ENCODE measurements at places on chromosomes 5 and 9.

DNA sequence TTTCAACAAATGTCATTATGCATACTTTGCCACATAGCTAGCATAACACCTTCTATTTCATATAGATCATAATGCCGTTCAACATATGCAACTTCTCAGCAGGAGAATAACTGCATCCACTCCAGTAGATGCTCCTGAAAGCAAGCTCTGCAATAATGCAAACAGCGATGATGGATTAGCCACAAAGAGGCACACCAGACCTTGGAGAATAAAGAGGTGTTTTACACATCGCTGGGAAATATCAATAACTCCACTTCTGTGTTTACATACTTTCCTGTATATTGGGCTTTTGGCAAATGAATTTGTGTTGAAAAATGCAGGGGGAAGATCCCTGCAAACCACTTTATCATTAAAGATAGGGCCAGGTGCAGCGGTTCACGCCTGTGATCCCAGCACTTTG lies 271.5 kb upstream of the PANK3 start:
- no peak for DNase-seq

DNA sequence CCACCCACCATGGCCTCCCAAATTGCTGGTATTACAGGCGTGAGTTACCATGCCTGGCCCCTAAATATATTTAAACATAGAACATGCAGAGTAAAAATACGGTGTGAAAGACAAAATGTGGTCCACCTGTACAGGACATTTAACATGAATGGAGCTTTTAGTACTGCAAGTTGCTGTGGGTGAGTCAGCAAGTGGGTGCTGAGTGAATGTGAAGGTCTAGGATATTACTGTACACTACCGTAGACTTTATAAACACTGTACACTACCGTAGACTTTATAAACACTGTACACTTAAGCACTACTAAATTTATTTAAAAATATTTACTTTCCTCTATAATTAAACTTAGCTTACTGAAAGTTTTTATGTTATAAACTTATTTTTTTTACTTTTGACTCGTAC lies 317.8 kb downstream of the PRDM9 start:
- DNase-seq, result no peak

GRCh38 chr5:55402199-55402598 lies 94.4 kb downstream of the MTREX start:
- no peak for DNase-seq

GRCh38 chr5:81786991-81787390 lies 36.1 kb upstream of the SSBP2 start:
- no peak for DNase-seq

- DNase-seq, result no peak
Measured at GRCh38 chr5:156021866-156022265, 305.1 kb upstream of the SGCD start.

DNA sequence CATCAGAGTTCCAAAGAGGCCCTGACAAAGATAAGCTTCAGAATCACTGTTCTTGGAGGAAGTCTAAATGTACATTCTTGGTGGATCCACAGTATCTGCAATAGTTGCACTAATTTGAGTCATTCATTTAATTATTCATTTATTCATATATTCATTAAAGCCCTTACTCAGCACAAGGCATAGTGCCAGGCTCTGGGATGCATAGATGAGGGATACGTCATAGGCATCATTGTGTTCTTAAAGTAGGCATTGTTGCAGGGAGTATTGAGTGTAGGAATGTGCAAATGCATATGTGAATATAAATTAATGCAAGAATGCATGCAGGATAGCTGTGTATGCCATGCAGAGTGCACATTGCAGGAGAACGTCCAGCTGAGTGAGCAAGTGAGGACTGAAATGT lies 100.7 kb downstream of the DRD1 start:
- DNase-seq, result no peak

- DNase-seq, result no peak
Measured at GRCh38 chr5:74405593-74405992, 234.9 kb downstream of the ENC1 start.

- no peak for DNase-seq
Measured at GRCh38 chr5:133232011-133232410, 180.2 kb downstream of the HSPA4 start.

DNA sequence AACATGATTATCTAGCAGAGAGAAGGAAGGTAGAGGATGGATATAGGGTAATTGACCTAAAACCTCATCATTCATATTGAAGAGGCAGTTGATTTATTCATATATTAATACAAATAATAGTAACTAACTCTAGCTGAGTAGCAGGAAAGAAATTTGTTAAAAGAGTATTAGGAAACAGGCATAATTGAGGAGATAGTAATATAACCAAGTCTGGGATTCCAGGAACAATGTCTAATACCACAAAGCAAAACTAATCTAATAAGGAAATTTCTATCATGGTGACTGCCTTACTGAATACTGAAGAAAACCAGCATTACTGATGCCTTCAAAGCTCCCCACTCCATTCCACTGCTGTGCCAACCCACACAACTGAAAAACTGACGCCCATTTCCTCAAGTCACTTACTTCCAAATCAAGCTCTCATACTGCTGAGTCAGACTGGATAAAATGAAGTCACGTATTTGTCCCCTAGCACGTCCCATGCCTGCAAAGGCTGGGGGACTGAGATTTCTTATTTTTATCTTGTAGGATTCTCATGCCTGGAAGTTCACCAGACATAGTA lies 153.9 kb downstream of the SMC2 start:
- no peak for DNase-seq

DNA sequence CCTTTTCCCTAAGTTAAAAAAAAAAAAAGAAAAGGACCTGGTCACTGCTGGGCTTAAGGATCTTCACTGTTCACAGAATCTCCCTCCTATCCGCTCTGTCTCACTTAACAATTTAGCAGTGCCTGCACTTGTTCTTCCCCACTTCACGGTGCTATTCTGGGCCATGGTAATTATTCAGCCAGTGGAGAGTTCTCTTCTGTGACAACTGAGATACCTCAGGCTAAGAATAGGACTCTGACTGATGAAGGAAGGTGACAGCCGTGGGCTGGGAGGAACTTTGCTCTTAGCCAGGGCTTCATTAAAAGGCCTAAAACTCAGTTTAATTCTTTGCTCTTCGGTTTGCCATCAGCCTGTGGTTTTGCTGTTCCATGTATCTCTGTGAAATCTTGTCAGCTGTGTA lies 51.9 kb upstream of the ENTREP1 start:
- DNase-seq, result no peak

- DNase-seq, result no peak
Measured at GRCh38 chr5:39106322-39106721, 32.1 kb upstream of the RICTOR start.

DNA sequence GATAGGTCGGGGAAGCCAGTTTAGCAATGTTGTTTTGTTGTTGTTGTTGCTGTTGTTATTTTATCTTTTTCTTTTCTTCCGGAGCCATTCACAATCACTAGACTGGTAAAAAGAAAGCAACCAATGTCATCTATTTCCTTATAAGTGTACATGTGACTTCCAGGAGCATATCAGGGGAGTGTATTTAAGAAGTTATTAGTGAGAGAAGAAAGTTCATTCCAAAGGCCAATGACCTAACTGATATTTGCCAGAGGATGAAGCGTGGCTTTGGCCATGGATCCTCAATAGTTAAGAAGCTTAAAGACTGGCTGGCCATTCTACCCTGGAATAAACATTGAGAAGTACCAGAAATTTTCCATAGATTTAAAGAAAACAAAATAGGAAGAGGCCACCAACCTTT lies 341.4 kb upstream of the RFX3 start:
- no peak for DNase-seq

DNA sequence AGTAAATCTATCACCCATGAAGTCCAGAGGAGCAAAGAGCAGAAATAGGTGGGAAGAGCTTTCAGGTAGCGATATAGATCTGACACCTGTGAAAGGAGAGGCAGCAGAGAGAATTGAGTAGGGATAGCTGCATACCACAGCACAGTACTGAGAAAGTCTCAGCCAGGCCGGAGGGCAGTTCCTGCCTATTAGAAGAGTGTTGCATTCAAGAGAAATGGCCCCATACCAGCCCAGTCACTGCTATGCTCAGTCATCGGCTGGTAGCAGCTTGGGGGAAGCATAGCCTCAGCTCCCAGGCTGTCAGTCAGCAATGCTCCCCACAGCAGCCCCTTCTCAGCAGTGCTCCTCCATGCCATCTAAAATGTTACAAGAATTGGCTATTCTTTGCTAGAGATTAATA lies 285.1 kb upstream of the CDH6 start:
- DNase-seq, result no peak

GRCh38 chr5:116740771-116741170 lies 166.1 kb upstream of the SEMA6A start:
- no peak for DNase-seq

GRCh38 chr5:128304088-128304487 lies 220.5 kb downstream of the SLC12A2 start:
- no peak for DNase-seq

GRCh38 chr5:71703941-71704340 lies 15.1 kb upstream of the CARTPT start:
- no peak for DNase-seq

- DNase-seq, result no peak
Measured at GRCh38 chr5:30498972-30499371, 694.5 kb upstream of the CDH6 start.

GRCh38 chr5:93150311-93151012 lies 430.6 kb downstream of the NR2F1-AS1 start:
- DNase-seq, result no peak

GRCh38 chr5:171595801-171596231 lies 176.4 kb downstream of the FGF18 start:
- peak; percentile 16 for DNase-seq

GRCh38 chr5:171226096-171226754 lies 82.8 kb upstream of the TLX3 start:
- no peak for DNase-seq

DNA sequence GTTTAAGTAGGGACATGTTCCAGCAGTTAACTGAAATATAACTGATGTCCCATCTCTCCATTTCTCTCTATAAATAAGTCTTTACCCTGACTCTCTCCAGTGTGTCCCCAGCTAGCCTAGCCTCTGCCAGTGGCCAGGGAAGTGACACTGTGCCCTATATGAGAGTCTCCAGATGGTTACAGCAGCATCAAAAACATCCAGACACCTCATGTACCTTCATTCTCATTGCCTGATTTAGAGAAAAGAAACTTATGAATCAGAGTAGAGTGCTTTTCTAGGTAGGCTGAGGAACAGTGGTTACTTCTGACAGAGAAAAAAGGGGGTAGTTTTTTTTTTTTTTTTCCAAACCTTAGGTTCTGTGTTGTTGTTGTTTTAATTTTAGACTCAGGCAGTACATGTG lies 148.5 kb downstream of the GNAQ start:
- no peak for DNase-seq

DNA sequence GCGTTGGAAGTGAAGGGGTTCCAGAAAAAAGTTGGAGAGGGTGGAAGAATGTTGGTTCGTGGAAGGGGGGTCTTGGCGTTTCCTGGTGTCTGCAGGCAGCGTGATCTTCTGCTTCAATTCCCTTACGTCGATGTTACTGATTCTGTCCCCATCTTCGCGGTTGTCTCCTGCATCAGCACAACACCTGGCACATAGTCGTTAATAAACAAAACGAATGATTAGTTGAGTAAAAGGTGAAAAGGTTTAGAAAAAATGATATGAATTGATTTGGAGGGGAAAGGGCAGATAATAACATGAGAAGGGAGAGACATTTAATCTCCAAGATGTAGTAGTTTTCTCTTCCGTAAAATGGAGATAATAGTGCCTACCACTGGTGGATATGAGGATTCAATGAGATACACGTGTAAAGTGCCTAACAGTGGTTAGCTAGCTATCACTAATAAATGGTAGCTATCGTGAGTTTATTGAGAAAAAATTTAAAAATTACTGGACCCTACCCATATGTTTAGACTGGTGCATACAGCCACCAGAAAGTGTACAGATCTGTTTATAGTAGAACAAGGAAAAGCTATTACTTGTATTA lies 556 bp downstream of the MTREX start:
- DNase-seq, result peak; percentile 9

DNA sequence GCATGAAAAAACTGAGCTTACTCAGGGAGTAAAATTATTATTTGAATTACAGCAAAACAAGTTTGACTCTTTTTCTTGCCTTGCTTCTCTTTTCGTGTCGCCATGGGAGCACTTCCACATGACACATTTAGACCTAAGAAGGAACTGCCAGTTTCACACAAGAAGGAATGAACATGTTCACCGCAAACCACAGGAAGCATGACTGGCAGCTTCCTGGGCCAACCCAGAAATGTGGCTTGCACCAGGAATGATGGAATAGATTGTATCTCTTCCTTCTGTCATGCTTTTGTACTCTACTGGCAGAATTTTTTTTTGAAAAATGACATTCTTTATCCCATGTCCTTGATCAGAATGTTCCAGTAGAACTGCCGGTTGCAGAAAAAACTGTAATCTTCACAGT lies 32.9 kb upstream of the MAN2A1 start:
- DNase-seq, result peak; percentile 11

DNA sequence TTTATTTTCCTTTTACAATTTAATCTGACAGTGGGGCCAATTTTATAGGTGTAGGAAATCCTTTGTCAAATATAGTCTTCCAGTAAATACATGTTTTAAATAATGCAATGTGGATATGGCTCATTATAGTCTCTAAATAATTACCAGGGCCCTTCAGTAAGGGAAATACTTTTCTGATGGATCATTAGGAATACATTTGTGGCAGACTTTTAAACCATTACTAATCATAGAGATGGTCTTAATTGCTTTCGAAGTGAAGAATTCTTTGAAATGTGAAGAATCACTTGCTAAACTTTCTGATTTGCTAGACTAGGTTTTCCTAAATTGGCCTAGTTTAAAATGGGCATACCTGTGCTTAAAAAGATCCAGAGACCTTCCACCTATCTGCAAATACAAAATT lies 105.6 kb upstream of the ELL2 start:
- no peak for DNase-seq

DNA sequence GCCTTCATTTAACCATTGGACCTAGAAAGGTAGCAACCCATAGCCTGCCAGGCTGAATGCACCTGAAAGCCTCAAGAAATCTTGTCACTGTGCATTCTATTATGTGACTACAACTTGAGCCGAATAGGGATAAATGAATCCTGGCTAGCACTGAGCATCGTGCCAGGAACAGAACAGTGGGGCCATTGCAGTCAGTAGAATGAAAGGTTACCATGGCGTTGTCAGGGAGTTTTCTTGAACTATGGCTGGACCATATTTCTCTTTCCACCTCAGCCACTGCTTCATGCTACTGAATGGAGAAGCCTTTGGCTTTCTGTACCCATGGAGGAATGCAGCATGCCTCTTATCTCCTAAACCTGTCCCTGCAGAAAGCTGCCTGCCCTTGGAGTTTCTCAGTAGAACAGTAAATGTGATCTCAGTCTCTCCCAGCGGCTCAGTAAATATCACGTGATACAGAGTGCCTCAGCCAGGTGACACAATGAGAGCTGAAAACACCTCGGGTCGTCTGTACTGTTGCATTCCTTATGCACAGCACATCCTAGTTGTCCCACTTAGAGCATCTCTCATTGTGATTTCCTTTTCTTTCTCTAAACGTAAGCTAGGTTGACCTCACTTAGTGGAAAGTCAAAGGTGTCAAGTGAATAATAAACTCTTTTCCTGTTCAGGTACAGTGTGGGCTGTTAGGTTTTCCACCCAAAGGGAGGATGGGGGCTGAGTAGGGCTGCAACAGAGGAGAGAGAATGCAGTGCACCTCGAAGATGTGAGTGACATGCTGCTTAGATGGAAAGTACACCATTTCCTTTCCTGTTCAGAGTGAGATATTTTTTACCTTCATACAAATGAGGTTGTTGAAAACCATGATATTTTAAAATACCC lies 115.3 kb downstream of the MACIR start:
- DNase-seq, result no peak

GRCh38 chr5:179255527-179256327 lies 89.5 kb downstream of the ADAMTS2 start:
- DNase-seq, result no peak
